ENCODE measurements at places on chromosomes 4 and X.

- DNase-seq = no peak
These were observed 119.6 kb downstream of the AFF2 start for GRCh38 chrX:148620023-148620422.

GRCh38 chr4:176380352-176381157 lies 60.8 kb downstream of the SPCS3 start:
- DNase-seq = no peak

DNA sequence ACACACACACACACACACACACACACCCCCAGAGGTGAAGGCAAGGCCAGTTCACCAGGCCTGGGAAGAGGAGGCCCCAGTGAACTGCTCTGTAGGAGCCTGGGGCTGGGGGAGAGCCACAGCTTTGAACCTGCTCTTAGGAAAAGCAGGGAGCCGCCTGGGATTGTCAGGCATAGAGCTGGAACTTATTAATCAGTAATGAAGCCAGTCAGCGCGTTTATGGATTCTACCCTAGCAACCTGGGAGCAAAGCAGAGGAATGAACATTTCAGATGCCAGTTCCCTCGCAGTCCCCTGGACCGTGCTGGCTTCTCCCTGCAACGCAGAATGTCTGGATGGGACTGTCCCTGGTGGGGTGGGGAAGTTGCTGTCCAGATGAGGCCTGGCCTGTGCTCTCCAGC lies 45.3 kb upstream of the DDX3X start:
- DNase-seq = no peak

DNA sequence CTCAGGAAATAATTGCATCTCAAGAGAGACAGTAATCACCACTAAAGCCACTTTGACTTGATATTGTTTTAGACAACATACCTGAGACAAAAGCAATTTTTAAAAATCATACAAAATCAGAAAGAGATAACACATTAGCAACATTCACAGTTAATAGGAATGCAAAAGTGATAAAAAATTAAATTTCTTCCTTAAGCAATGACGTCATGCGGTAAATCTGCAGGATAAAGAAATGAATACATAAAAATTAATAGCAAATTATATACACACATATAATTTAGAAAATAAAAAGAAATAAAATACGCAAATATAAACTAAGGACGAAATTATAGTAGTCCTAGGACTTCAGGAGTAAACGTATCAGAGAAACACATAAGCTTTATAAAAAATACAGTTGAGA lies 866.5 kb upstream of the PRKX start:
- DNase-seq = no peak

DNA sequence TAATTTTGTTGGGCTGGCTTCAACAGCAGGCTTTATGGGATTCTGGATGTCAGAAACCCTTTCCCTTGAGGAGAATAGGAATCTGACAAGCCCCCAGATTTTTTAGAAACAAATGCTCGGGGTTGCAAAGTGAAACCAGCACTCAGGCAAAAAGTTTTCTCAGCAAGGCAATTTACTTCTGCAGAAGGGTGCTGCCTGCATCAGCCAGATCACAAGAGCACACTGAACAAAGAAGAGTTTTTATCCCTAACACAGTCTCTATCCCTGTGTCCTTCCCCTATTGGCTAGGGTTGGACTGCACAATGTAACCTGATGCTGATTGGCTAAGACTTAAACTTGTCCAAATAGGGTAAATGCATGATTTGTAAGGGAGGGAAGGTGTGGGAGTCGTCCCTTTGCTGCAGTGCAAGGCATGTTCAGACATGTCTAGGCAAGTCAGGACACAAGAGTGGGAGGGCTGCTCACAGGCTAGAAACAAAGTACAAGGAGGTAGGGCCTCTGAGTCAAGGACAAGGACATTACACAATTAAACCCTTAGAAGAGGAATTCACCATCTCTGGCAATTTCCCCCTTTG lies 175.8 kb downstream of the CCNG2 start:
- DNase-seq = no peak

- DNase-seq = no peak
These were observed 118.9 kb downstream of the SORCS2 start for GRCh38 chr4:7311205-7311604.

DNA sequence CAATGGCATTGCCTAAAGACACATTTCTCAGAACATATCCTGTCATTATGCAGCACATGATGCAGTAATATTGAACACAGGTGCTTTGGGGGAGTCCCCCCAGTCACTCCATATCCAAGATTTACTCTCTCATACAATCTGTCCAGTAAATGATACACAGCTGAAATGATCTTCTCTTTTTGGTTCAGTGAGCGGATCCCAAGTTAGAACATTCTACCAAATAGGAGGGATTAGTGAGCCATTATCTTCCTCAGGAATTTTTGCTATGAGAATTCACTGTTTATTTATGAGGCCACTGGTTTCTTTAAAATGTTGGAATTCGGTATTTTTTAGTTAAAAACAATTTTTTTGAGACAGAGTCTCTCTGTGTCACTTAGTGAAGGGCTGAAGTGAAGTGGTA lies 96.5 kb downstream of the TRAPPC11 start:
- no peak for DNase-seq

DNA sequence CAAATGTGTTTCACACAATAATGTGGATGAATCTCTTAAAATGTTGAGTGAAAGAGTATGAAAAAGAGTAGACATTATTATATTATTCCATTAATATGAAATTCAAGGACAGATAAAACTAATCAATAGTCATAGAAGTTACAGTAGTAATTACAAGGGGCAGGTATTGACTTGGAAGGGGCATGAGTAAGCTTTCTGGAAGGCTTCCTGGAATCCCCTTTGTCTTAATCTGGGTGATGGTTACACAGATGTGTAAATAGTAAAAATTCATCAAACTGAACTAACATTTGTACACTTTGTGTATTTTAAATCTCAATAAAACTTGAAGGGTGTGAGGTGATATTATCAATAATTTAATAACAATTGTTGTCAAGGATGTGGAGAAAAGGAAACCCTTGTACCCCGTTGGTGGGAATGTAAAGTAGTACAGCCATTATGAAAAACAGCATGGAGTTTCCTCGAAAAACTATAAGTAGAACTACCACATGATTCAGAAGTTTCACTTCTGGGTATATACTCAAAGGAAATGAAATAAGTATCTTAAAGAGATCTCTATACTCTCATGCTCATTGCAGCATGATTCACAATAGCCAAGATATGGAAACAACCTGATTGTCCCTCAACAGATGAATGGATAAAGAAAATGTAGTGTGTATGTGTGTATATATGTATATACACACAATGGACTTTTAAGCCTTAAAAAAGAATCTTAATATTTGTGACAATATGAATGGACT lies 96.9 kb upstream of the MID1IP1 start:
- DNase-seq = no peak

- no peak for DNase-seq
These were observed 7.5 kb downstream of the IL13RA1 start for GRCh38 chrX:118734909-118735308.

- peak; percentile 62 for DNase-seq
These were observed at the start of gene TMEM185A for GRCh38 chrX:149631234-149632165. Gene TMEM185A, minus strand, starts transcription at chrX:149631792. Its CDS starts 212 bp downstream, at chrX:149631580.

GRCh38 chrX:124820738-124821137 lies 474.4 kb downstream of the SH2D1A start:
- no peak for DNase-seq

GRCh38 chr4:119647558-119647957 lies 19.0 kb upstream of the PDE5A start:
- DNase-seq = no peak

DNA sequence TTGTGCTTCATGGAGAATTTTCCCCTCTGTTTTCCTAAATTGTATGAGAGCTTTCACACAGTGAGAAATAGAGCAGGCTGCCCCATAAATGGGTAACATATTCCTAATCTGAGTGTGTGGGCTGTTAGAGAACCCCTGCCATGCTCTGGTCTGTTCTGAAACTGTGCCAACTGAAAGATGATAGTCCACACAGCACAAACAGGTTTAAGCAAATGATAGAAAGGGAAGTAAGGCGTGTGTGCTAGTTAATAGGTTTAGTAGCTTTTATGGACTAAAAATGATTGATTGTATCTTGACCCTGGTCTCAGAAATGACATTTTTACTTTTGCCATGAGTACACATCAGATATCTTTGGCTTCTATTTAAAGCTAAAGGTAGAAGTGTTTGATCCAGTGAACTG lies 106.2 kb downstream of the PRRG1 start:
- no peak for DNase-seq

- no peak for DNase-seq
These were observed 224.6 kb downstream of the FBXO8 start for GRCh38 chr4:174058846-174059245.

DNA sequence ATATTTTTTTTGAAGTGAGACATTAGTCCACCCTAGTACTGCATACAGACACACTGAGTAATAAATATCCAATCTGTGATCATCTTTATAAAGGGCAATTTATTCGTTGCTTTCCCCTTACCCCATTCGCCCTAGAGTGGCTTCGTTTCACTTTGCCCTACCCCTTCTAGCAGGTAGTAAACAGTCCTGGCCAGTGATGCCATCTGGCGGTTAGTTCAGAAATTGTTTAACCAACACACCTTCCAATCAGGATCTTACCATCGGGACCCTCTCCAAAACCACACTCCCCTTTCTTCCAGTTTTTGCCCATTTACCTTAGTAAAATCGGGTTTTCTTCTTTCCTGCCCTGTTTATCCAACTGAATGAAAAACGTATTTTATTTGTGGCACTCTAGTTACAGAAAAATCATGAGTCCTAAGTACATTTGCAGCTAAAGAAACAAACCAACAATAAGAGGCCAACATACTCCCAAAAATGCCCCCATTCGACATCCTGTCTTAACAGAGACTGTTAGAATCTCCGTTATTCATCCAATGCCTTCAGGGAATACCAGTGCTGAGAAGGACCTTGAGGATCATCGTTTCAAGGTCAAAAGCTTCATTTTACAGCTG lies 2.2 kb downstream of the PPA2 start:
- DNase-seq = peak; percentile 74

DNA sequence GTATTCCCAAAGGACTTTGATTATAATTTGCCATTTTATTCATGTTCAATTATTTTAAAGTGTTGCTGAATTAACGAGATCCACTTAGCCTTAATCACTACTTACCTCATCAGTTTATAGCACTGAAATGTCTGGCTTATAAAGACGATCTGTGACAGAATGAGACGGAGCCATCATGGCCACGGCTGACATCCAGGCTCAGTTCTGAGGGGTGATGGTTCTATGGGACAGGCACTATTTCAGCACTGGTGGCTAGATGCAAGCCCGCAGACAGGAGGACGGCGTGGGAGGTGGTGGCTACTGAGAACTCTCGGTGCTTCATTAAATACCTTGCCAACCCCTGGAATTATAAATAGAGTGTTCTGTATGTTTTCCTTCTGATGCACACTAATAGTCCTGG lies 1084.2 kb upstream of the TENM3 start:
- DNase-seq = no peak

DNA sequence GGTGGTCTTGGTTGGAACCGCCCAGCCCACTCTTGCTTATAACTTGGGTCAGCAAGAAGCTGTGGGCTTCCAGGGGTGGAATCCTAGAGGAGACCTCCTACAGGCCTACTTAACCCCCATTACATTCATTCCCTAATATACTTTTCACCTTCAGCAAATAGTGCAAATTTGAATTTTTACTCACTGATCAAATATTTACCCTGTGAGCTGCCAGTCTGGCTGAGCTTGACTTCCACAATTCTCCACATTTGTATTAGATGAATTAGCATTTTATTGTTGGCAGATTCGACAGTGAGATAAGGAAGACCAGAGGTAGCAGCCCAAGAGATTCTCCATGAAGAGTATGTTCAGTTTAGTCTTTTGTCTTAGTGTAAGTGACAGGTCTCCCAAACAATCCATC lies 199.6 kb downstream of the BCOR start:
- no peak for DNase-seq

GRCh38 chr4:14008494-14008893 lies 381.0 kb upstream of the BOD1L1 start:
- DNase-seq = no peak

GRCh38 chrX:150547375-150548115 lies 20.9 kb upstream of the MTM1 start:
- DNase-seq = peak; percentile 53

DNA sequence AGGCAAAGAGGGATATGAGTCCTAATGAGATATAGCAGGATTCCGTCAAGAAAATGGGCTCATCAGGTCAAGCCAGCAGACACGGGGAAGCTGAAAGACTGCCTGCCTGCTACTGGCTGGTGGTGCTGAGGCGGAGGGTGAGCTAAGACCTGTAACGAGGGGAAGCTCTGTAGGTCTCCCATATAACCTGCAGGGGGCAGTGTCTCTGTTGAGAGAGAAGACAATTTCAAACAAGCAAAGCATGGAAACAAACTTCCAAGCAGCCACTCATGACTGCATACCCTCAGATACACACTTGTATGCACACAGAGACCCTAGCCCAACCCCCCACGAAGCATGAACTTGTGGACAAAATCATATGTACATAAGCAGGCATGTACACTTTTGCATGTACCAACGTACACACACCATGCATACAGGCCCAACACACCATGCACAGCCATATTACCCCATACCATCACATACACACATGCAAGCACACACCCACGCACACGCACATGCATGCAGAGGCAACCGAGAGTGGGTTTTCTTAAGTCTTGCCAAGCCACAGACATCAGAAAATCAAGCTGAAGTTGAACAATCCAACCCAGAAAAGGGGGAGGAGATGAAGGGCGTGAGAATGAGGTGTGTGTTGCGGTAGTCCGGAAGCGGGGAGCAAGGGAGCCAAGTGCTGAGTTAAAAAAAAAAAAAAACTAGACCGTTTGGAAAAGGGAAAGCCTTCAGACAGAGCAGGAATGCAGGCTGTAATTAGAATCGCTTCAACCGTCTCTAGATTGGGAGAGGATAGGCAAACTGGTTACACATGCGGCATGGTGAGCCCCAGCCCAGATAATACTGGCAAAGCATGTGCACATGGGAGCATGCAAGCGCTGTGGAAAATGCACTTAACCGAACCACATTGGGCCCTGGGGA lies 71.0 kb downstream of the PJA1 start:
- DNase-seq = peak; percentile 54

GRCh38 chr4:8594097-8595038 lies 1.8 kb downstream of the CPZ start:
- DNase-seq = peak; percentile 81

DNA sequence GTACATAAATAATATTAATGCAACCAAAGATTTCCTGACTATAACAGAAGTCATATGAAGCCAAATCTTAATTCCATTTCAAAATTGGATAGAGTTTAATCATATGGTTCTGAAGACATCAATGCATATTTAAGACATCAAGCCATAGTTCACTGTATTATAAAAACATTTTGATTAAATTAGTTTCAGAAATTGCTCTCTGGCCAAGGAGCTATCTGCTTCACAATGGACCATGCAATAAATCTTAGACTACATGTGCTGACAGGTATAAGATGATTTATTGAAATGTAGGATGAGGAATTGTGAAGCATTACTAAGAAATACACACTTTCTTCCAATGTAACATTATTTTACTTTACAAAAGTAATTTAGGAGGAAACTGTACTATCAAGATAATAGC lies 81.6 kb downstream of the MID1 start:
- DNase-seq = no peak

DNA sequence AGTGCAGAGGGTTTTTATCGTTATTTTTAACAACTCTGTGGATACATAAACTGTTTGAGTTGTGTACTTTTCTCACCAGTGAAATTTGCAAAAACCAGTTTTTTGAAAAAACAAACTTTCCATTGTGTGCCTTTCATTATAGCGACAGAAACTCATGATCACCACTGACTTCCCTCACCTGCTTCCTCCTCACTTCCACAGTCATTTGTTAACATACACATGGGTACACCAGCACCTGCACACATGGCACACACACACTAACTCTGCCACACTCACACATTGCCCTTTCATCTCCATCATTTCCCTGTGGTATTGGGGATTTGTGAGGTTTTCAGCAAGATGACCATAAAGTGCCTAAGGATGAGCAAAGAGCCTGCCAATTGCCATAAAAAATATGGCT lies 20.6 kb downstream of the CLDN22 start:
- DNase-seq = no peak
